ENCODE measurements at places on chromosomes 1 and 21.

DNA sequence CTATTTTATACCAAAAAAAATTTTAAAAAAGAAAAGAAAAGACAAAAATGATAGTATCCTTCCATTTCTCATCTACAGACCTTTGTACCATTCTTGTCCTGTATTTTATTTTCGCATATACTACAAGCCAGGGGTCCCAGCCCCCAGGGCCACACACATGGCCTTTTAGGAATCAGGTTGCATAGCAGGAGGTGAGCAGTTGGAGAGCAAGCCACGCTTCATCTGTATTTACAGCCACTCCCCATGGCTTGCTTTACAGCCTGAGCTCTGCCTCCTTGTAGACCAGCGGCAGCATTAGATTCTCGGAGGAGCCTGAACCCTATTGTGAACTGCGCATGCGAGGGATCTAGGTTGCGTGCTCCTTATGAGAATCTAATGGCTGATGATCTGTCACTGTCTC lies 39.8 kb downstream of the RASSF5 start:
- no peak for DNase-seq

DNA sequence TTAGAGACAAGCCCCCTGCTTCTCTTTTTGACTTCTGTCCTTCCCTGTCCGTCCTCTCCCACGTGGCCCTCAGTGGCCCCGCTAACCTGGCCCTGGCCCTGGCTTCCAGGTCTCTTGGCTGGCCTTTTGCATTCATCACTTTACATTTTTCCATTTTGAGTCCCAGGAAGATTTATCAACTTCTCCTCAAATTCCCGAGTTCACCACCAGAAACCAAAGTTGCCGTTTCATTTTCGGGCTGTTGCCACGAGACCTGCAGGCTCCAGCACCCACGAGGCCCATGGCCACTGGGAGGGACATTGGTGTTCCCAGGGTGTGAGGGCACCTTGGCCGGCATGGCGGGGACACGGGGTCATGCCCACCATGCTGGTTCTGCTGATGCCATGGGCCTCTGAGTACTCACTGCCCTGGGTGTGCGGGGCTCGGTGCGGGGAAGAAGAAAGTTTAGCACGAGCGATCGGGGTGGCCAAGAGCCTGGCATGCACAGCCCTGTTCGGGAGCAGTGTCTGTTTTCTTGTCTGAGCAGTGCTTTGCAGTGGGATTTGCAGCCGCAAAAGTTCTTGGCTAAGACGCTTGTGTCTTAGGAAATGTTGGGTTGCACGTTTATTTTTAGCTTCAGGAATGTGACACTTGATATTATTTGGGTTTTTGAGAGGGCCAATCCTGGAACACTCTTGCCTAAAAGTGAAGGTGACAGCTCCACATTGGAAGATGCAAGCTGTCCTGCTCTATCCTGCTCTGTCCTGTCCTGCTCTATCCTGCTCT lies 40.4 kb upstream of the ADARB1 start:
- DNase-seq, result no peak

- DNase-seq, result no peak
Measured at GRCh38 chr1:212225416-212225815, 59.8 kb upstream of the PPP2R5A start.

DNA sequence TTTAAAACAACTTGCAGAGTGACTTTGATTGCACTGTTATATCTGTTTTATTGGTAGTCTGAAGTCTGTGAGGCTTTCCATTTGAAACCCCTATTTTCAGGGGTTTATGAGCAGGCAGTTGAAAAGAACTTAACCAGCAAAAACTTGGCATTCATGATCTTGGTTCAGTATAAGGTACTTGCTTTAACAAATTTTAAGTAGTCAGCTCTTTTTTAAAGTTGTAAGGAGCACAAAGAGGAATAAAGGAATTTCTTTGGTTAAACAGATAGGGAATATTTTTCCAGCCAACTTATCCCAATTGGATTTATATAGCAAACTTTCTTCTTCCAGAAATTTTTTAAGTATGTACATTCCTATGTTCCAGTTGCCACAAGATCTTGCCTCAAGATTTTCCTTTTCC lies 138.2 kb downstream of the RASAL2 start:
- no peak for DNase-seq

DNA sequence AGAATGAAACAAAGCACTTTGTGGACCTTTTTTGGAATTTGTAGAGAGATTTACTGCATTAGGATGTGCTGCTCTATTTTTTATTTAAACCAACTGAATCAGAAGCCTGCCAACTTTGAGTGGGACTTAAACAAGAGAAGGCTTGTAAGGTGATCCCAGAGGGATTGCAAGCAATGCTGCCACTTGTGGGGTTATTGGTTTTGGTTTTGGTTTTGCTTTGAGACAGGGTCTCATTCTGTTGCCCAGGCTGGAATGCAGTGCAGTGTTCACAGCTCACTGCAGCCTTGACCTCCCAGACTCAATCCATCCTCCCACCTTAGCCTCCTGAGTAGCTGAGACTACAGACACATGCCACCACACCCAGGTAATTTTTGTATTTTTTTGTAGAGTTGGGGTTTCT lies 32.2 kb upstream of the GNG5 start:
- DNase-seq, result no peak

GRCh38 chr1:208731981-208732821 lies 488.0 kb upstream of the PLXNA2 start:
- DNase-seq, result no peak

DNA sequence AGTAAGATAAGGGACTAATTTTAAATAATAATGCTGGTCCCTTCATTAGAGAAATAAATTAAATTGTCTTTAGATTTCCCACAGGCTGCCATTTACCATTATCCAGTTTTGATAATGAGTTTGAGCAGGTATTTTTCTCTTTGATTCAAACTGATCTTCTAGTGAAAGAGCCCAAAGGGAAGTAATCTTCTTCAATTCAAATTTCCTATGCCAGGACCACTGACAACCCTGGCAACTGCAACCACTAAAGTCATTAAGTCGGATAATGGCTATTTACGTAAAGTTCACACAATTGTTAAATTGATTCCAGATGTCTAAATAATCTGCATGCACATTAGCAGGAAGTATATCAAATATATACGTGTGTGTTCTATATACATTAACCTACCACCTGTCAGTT lies 399.3 kb downstream of the PTPRC start:
- no peak for DNase-seq

DNA sequence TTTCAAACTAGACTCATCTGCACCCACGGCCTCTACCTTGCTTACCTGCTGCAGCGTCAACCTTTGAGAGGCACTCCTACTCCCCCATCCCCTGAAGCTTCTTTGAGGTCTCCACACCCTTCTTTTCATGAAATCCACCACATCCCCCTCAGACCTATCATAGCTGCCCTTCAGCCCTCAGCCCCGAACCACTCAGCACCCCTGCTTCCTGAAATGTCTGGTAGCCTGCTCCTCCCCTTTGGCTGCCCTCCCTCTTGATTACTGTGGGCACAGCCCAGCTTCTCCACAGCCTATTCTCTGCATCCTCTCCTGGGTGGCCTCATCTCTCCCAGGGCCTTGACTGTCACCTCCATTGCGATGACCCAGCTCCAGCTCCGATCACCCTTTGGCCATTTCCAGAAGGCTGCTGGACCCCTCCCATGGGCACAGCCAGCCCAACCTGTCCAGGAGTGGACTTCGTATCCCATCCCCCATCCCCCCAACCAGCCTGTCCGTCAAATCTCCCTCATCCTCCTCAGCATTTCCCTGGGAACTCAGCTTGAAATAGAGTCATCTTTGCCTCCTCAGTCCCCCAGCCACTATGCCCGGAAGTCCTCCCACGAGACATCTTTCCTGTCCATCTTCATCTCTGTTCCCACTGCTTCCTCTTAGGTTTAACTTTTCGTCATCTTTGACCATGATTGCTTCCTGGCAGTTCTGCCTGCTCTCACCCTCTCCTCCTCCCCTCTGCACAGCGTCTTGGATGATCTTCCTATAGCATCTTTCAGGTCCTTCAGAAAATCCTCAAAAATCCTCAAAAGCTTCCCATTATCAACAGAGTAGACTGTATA lies 6.1 kb upstream of the ADORA1 start:
- DNase-seq, result no peak

DNA sequence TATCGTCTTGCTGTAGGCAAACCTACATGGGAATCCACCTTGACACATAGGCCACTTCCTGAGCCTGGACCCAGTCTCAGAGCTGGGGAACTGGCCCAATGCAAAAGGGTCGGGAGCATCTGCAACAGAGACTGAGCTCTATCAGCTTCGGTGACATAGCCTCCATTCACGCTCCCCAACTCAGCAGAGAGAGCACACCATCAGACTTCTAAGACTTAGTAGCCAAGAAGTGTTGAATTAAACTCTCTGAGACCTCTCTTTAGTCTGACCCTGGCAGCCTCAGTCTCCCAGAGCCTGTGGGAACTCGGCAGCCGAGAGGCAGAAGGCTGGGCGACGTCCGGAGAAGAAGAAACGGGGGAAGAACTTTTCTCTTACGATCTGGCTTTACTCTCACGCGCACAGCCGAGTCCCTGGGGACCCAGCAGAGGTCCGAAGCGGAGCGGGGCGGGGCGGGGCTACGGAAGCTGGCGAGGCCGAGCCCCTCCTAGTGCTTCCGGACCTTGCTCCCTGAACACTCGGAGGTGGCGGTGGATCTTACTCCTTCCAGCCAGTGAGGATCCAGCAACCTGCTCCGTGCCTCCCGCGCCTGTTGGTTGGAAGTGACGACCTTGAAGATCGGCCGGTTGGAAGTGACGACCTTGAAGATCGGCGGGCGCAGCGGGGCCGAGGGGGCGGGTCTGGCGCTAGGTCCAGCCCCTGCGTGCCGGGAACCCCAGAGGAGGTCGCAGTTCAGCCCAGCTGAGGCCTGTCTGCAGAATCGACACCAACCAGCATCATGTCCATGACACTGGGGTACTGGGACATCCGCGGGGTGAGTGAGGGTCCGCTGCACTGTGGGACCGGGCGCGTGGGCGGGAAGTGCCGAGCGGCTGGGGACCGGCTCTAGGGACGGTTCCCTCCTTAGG lies at the start of gene GSTM4:
TSS of gene GSTM4 (plus strand) at position 485 of the 905 bp plus-strand sequence. CDS start at position 776, 291 bp downstream.
- peak; percentile 44 for DNase-seq

GRCh38 chr1:38139738-38140487 lies 93.3 kb upstream of the POU3F1 start:
- DNase-seq, result no peak

- no peak for DNase-seq
Measured at GRCh38 chr1:230011333-230012092, 55.5 kb upstream of the GALNT2 start.

DNA sequence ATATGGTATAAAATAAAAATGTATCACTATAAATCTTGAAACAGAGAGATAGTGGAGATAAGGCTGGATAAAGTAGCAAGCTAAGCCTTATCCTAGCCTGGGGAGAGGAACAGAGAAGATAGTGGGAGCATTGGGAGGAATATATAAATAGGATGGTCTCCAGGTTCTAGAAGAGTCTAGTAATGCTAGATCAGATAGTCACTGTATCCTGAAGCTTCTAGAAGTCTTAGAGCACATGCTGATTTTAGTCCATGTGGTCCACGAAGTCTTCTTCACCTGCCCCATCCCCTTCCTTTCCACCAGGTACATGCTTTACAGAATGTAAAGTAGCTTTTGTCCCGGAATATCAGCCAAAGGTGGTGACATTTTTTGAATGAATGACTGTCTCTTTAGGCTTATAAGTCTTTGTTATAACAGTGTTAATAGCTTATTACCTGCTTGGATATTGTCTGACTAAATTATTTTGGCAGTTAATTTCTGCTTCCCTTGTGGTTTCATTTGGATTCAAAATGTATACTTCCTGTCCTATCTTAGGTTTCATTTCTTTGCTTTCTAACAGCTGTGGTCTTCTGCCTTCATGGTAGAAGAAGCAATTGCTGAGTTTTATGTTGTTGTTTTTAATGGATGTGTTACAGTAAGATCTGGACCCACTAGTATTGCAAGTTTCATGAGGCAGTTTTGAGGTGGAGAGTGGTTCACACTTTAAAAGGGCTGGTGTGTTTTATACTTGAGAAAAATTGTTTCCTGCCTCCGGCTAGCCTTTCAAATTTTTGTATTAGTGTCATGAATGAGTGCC lies 5.9 kb downstream of the SMG7 start:
- no peak for DNase-seq

GRCh38 chr1:180081474-180081873 lies 73.2 kb upstream of the QSOX1 start:
- no peak for DNase-seq

GRCh38 chr1:119040489-119040888 lies 52.3 kb upstream of the TBX15 start:
- no peak for DNase-seq

GRCh38 chr21:45330075-45330781 lies 42.5 kb upstream of the POFUT2 start:
- no peak for DNase-seq

DNA sequence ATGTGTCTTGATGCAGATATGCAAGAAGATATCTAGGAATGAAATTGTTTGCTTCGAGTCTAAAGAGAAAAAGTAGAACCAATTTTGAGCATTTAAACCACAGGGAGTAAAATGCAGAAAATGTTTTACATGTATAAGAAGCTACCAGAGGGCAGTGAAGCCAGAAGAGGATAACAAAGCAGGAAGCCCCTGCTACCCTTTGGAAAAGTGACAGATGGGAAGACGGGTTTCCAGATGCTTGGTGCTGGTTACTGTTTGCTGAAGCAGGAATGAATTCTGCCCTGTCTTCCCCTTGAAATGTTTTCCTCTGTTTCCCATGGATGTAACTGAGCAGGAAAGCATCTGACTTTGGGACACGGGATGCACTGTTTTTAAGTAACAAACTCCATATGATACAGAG lies 822.2 kb downstream of the MRPL39 start:
- no peak for DNase-seq

GRCh38 chr1:55480029-55480795 lies 265.0 kb upstream of the USP24 start:
- DNase-seq, result no peak

GRCh38 chr1:56418151-56418631 lies 161.2 kb downstream of the PLPP3 start:
- DNase-seq, result peak; percentile 83

DNA sequence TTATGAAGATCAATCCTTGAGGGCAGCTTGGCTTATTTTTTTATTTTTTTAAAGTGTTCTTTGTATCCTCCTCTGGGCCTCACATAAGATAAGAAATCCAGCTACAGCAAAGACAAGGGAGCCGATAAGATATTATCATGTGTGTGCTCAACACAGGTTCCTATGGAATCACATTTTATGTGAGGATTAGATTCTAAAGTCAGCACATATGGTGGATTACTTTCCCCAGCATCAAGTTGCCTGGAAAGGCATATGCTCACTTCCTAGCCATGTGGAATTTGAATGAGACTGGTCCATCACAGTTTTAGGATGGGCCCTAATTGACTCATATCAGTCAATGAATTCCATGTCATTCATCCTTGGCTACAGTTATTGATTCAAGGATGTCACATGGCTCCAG lies 456.9 kb upstream of the LRRC7 start:
- no peak for DNase-seq

GRCh38 chr1:89540406-89540970 lies 15.9 kb downstream of the LRRC8B start:
- DNase-seq, result no peak

DNA sequence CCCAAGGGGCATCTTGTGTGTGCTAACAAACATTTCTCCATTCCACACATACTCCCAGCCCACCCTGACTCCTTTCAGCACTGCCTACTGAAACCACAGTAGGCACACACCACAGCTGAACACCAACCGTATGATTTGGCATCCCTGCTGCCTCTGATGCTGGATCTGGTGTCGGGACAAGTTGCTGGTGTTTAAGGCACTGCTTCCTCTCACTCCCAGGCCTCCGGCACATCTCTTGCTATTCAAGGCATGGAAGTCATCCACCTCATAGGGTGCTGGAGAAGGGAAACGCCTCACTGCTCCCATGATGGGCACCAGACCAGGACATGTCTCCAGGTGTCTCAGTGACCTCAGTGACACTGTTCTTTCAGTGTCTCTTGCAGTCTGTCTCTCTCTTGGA lies 2.4 kb upstream of the ITLN2 start:
- DNase-seq, result no peak
